ENCODE measurements at places on chromosomes 1 and 21.

- no peak for DNase-seq
These were observed 141.3 kb upstream of the ADAMTS5 start for GRCh38 chr21:27108228-27108627.

DNA sequence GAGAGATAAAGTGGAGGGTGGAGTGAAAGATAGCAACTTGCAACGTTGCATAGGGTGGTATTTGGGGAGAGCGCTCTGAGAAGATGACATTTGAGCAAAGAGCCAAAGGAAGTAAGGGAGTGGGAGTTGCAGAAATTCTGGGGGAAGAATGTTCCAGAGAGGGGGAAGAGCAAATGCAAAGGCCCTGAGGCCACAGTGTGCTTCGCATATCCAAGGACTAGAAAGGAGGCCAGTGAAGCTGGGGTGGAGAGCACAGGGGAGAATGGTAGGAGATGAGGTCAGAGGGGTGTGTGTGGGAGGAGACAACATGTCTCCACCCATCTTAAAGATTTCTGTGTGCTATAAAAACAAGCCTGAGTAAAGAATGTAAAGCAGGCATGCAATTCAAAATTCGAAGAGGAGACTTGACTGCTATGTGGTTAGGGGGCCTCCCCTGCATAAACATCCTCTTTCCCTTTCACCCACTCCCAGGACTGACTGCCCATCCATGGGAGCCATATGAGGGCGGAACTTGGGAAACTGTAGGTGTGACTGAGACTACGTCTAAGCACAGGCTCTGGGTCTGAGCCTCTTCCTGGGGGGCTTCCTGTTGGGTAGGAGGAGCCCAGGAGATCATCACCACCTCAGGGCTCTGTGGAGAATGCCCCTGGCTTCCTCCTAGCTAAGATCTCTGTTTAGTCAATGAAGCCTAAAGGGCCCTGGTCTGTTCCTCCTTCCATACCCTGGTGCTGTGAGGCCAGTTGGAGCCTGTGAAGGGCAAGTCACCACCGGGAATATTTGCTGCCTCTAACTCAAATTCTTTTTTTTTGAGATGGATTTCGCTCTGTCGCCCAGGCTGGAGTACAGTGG is 2.9 kb upstream of the CLIC4 start:
- no peak for DNase-seq

DNA sequence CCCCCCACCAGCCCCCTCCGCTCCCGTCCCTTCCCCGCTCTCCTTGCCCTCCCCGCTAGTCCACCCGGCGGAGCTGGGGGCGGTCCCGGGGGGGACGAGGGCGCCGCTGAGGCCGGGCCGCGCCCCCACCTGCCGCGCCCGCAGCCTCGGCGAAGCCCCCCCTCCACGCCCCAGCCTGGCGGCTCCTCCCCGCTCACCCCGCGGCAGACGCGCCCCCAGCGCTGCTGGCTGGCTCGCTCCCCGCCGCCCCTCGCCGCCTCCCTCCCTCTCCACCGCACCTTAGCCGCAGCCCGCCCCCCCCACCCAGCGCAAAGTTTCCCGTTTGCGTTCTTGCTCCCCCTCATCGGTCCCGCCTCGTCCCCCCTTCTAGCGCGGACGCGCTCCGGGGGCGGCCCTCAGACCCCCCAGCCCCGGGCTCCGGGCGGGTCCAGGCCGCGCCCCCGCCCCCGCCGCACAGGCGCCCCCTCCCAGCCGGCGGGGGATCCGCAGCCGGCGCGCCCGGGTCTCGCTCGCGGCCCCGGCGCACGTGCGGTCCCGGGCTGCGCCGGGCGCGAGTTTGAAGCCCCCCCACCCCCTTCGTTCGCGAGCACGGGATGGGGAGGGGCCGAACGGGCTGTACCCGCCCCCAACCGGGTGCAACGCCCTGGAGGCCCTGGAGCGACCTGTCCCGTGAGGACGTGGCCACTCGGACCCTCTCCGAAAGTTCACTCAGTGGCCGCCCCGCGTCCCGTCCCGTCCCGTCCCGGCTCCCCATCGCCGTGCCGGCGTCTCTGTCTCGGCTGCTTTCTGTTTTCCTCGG is 623 bp downstream of the PTPRF start:
- DNase-seq = peak; percentile 6

DNA sequence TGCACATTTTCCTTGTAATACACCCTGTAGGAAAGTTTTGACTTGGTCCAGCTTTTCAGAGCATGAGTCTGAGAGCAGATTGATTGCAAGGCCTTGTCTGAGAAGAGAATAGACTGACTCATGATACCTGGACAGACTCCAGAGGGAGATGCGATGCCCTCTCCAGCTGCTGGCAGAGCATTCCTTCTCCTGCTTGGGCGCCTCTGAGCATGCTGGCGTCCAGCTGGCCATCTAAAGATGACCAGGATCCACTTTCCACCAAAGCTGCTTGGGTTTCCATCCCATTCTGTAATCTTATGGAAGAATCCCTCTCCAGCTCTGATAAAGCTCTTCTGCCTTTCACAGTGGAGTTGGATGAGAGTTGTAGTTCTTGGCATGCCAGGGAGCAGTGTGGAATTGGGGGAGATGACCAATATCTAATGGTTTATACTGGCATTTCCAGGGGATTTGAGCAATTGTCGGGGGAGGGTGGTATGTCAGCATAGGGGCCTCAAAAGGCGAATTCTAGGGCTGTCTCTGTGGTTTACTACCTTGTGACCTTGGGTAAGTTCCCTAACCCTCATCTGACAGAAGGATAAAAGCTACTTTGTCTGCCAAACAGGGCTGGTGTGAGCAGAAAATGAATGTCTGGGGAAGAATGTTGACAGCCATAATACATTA is 19.5 kb downstream of the SZRD1 start:
- DNase-seq = peak; percentile 17

- no peak for DNase-seq
These were observed 71.9 kb downstream of the GPR88 start for GRCh38 chr1:100609849-100610248.

DNA sequence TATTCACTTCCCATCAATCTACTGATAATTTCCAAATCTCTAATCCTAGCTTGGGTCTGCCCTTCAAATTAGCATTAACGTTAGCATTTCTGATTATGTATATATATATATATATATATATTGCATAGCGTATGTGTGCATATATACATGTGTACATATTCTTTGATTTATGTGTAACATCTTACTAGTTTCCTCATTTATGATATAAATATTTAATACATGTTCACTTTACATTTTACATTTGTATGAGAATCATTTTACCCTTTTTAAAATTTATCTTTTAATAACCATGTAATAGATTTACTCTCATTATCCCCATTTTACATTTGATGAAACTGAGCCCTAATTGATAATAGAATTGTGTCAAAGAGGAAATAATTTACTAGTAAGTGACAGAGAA is 164.7 kb downstream of the ZNF648 start:
- DNase-seq = no peak

- no peak for DNase-seq
These were observed 251.2 kb downstream of the TRABD2B start for GRCh38 chr1:47745715-47746609.

- DNase-seq = no peak
These were observed 54.7 kb downstream of the STUM start for GRCh38 chr1:226603022-226603857.

DNA sequence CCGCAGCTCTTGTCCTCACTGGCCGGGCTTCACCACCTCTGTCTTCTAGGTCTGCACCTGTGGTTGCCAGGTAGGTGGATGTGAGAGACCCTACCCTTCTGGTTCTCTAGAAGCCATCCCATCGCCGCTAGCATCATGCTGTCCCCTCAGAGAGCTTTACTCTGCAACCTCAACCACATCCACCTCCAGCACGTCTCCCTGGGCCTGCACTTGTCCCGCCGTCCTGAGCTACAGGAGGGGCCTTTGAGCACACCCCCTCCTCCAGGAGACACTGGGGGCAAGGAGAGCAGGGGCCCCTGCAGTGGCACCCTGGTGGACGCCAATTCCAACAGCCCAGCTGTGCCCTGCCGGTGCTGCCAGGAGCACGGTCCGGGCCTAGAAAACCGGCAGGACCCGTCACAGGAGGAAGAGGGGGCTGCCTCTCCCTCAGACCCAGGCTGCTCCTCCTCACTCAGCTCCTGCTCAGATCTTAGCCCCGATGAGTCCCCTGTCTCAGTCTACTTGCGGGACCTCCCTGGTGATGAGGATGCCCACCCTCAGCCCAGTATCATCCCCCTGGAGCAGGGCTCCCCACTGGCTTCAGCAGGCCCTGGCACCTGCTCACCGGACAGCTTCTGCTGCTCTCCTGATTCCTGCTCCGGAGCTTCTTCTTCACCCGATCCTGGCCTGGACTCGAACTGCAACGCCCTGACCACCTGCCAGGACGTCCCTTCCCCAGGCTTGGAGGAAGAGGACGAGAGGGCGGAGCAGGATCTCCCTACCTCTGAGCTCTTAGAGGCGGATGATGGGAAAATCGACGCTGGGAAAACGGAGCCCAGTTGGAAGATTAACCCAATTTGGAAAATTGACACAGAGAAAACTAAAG is 1.2 kb downstream of the RUSC1 start:
- DNase-seq = no peak

DNA sequence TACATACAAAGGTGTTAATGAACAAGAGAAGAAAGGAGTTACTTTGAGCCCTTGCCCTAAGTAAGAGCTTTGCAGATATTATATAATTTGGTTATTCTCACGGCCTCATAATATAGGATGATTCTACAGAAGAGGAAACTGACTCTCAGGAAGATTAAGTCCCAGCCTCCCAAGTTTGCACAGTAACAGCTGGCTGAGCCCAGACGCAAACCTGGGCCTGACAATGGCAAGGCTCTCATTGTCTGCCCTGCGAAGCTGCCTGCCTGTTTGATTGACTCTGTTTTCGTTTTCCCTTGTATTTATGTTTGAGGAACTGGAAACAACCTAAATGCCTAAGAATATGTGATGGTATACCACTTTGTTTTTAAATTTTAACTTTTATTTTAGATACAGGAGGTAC is 76.2 kb upstream of the PGBD5 start:
- DNase-seq = no peak

DNA sequence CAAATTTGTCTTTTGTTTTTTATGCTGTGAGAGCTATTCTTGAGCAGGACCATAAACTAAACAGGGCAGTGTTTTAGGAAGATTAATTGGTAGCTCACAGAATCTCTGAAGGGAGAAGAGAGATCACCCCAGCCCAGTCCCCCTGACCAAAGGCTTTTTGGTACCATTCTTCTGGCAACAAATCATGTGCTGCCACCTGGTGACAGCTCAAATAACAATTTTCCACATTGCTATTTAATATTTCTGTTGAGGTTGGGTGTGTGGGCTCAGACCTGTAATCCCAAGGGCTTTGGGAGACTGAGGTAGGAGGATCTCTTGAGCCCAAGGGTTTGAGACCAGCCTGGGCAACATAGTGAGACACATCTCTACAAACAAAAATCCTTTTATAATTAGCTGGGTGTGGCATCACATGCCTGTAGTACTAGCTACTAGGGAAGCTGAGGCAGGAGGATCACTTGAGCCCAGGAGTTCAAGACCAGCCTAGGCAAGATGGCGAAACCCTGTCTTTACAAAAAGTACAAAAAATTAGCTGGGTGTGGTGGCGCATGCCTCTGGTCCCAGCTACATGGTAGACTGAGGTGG is 2.2 kb upstream of the TESK2 start:
- DNase-seq = peak; percentile 70

GRCh38 chr1:84842748-84843231 is 50.2 kb downstream of the LPAR3 start:
- no peak for DNase-seq

DNA sequence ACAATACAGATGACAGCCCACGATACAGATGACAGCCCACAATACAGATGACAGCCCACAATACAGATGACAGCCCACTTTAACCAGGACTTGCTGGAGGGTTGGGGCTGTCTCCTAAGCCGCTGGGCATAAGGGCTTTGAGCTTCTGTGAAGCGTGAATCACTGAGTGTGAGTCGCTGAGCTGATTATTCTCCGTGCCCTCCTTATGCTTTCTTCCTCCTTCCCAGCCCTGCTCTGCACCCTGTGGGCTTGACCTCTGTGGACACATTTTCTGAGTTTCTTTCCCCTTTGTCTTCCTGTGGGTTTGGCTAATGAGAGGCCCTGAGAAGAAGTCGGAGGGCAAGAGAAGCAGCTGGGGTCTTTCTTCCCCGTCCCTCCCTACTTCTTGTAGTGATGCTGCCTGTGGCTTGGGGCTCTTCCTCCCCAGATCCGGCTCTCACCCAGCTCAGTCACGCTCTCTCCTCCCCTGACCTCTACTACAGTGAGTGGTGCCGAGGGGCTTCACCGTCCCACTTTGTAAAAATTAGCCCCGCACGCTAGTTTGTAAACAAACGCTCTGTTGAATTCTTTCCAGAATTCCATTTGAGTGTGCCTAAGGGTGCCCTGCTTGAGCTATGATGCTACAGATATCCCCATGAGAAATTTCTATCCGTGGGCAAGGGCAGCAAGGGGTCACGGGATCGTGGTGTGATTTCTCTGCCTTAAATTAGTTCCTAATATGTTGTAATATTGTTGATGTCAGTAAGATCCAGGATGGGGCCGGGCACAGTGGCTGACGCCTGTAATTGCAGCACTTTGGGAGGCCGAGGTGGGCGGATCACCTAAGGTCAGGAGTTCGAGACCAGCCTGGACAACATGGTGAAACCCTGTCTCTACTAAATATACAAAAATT is 46.4 kb upstream of the SOD1 start:
- peak; percentile 43 for DNase-seq

DNA sequence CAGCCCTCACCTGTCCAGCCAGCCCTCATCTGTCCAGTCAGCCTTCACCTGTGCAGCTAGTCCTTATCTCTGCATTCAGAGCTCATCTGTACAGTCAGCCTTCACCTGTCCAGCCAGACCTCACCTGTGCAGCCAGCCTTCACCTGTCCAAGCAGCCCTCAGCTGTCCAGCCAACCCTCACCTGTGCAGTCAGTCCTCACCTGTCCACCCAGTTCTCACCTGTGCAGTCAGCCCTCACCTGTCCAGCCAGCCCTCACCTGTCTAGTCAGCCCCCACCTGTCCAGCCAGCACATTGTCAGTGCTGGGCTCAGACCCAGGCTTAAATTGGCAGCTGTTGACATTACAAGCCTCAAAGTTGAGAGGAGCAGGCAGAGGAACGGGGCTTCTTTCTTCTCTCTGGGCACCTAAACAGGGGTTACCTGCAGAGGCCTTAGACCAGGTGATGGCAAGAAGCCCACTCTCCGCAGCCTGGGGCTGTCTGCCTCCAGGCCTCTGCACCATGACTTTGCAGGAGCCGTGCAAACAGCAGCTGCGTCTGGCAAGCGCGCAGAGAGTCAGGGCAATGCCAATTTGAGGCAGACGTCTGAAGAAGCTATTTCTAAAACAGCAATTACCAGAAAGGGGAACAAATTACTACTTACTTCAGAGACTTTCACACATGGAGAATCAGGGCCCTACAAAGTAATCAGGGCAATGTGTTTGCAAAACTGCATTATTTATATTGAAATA is 506.1 kb downstream of the NPHP4 start:
- DNase-seq = no peak

DNA sequence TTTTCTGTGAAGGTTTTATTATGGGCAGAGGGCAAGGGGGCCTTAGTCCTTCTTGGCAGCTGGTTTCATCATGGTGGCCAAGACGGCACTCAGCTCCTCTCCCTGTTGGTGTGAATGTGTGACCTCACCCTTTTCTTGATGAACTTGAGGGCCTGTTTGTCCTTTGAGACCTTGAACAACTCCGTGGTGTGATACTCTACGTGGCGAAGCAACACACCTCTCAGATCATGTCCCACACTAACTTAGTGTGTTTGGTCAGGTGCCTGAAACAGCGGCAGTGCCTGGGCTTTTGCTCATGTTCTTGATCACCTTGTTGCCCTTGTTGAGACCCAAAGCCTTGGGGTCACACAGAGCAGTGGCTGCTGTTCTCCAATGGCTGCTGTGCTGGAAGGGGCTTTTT is 13.4 kb downstream of the L1TD1 start:
- DNase-seq = no peak
